ENCODE measurements at places on chromosomes 12 and 14.

DNA sequence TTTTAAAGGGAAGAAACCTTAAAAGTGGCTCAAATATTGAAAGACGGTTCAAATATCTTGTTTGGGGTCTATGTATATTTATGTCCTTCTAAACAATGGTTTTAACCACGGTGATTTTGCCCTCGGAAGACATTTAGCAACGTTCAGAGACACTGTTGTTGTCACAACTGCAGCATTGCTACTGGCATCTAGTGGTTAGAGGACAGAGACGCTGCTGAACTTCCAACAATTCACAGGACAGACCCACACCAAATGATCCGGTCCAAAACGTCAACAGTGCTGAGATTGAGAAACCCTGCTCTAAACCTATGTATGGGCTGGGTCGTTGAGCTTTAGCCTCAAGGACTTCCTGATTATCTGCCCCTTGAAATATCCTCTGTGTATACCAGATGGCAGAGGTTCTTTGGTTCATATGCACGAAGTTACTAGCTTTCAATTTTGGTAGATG is 1.7 kb downstream of the ANGEL1 start:
- DNase-seq, result peak; percentile 51

DNA sequence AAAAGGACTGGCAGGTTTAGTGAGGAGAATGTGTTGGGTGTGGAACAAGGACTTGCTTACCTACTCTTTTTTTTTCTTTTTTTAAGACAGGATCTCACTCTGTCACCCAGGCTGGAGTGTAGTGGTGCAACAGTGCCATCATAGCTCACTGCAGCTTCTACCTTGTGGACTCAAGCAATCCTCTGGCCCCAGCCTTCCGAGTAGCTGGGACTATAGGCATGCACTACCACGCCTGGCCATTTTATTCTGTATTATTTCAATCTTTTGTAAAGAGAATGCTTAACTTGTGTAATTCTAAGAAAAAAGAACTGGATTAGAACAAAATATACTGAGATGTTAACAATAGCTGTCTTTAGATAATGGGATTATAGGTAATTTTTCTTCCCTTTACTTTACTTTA is 1.9 kb upstream of the VRTN start:
- no peak for DNase-seq

GRCh38 chr14:56198438-56198837 is 80.2 kb downstream of the PELI2 start:
- no peak for DNase-seq

DNA sequence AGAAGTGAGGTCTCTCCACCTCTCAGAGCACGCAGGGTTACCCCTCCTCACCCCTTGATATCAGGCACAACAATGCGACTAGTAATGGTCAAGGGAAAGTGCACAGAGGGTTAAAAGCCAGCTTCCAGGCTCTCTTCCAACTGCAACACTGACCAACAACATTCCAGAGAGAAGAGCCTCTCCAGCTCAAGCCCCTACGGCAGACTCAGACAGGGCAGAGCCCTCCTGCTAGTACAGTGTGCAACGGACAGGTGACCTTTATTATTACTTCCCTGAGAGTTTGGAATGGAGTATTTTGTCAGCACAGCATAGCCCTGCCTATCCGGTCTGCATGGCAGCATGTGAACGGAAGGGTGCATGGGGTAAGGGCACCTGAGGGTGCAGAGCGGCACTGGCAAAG is 73.0 kb downstream of the PTPN21 start:
- no peak for DNase-seq

DNA sequence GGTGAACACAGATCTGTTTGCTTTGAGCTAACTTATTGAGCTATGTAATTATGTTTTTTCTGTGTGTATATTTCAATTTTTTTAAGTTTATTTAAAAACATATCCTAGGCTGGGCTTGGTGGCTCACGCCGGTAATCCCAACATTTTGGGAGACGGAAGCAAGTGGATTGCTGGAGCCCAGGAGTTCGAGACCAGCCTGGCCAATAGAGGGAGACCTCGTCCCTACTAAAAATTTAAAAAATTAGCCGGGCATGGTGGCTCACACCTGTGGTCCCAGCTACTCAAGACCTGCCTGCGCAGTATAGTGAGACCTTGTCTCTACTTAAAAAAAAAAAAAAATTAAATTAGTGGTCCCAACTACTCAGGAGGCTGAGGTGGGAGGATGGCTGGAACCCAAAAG is 16.2 kb upstream of the RNASE1 start:
- DNase-seq, result no peak

- peak; percentile 25 for DNase-seq
Observed at GRCh38 chr12:55659486-55660385, 23.0 kb downstream of the OR10P1 start.

GRCh38 chr14:89167705-89168104 is 249.3 kb downstream of the FOXN3 start:
- no peak for DNase-seq

DNA sequence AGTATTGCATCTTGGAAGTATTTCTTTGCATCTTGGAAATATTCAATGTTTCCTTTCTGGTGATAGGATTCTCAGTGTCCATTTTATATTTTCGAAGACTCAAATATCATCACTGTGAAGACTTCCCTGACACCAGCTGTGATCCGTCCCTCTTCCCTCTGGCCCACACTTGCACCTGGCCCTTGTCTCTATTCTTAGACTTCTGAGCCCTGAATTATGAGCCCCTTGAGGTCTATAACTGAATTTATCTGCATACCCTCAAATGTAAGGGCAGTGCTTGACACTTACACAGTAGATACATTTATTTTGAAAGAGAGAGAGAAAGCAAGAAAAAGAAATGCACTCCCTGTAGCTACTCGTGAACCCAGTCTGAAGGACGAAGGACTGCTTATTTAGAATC is 376.7 kb downstream of the ZFP36L1 start:
- DNase-seq, result no peak

DNA sequence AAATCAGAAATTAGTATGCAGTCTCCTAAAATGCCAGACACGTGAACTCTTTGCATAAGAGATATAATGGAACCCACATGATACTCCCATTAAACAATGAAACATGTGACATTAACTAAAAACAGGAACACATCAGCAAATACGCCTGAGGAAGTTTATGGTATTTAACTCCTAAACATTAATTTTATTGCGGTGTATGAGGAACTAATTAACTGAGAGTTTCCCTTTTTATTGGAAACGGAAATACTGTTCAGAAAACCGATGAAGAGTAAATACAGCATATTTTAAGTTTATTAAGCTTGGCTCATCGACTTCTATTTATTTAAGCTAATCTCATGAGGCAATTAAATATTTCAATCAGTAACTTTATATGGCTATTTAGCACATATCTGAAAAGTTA is 290.3 kb downstream of the SOX5 start:
- DNase-seq, result no peak

GRCh38 chr12:121613462-121613861 is 12.9 kb upstream of the ORAI1 start:
- DNase-seq, result no peak

- no peak for DNase-seq
Observed at GRCh38 chr14:20905676-20906075, 14.5 kb downstream of the RNASE3 start.

GRCh38 chr12:47835006-47835830 is 15.5 kb upstream of the HDAC7 start:
- DNase-seq, result no peak

DNA sequence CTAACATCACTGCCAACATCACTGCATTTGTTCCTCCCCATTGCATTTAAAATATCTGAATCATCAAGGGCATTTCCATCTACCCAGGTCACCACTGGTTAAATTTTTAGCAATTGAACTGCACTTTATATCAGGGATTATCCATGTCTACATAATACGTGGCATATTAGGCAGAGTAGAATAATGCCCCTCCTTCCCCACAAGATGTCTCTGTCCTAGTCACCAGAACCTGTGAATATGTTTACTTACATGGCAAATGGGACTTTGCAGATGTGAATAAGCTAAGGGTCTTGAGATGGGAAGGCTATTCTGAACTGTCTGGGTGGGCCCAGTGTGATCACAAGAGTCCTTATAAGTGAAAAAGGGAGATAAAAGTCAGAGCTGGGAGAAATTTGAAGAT is 181.7 kb upstream of the ARID2 start:
- DNase-seq, result no peak

- peak; percentile 7 for DNase-seq
Observed at GRCh38 chr12:76864791-76865400, 13.9 kb downstream of the CSRP2 start.
